ENCODE measurements at places on chromosomes 3 and 15.

- no peak for DNase-seq
Observed at GRCh38 chr3:17118771-17119170, 234.0 kb downstream of the PLCL2 start.

DNA sequence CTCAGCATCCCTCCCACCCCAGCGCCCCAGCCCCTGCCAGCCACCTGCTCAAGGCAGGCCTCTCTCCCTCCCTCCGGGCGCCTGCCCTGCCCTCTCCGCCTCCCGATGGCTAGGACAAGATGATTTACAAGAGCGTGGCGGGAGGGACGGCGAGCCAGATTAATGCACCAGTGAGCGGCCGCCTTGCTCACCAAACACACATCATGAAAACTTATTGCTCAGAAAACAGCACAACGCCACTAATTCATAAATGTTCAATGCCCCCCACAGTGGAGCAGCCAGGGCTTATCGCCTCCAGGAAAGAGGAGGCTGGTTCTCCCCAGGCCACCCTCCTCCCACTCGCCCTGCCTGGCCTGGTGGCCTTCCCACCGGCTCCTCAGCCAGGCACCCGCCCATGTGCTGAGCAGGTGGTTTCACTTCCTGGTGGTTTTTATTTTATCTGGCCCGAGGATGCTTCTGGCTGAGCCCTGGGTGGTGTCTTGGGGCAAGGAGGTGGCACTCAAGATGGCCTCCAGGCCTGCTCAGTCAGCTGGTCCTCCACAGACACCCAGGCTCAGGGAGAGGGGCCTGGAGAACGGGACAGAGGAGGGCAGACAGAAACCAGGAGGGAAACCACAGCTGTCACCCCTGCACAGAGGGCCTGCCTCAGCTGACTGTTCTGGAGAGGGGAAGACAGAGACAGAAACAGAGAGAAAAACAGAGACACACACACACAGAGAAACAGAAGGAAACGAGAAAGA lies 284.9 kb downstream of the UACA start:
- no peak for DNase-seq

DNA sequence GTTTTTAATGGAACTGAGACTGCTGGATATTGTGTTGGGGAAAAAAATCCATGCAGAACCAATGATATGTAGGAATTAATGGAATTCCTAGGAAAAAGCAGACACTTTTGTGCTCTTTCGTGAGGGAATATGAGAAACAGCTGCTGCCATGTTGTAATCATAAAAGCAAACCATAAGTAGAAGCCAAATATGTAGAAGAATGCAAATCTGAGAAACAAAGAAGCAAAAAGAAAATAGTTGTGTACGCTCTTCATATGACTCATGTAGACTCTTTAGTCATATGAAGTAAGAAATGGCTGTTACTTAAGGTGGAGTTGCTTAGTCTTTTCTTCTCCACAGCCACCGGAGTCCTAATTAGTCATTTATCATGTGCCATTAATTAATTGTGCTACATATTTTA lies 298.6 kb upstream of the ZNF717 start:
- no peak for DNase-seq

DNA sequence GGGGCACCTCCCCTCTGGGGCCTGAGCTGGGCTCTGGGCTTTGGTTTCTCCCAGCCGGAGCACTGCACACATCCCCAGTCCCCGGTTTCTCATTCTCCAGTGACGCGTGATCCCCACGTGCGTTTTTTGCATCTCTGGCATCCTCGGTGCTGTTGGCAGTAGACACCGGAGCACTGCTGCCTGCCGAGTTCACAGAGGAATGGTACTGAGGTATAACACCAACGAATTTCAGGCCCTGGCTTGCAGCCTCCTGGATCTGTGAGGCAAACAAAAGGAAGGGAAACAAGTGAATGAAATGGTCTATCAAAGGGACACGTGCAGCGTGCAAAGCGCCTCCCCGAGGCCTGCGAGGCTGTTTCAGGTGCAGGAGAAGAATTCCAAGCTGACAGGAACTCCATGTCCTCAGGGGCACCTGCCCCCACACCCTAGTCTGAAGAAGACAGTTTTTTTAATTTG lies 112.9 kb downstream of the OXNAD1 start:
- DNase-seq, result no peak

DNA sequence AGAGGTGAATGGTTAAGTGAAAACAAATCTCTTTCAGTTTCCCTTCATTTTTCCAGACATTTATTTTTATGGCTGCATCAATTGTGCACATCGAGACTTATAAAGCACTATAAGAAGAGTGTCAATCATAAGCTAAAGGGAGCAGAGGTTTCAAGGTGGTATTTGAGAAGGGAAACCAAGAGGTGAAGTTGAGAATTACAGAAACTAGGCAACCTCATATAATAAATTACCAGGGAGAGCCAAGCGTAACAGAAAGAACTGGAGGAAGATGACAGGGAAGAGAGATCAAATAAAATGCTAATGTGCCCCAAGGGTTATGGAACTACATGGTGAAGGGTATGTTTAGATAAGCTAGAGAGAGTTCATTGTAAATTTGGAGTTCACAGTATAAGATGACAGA lies 6.3 kb upstream of the CCDC54 start:
- no peak for DNase-seq

DNA sequence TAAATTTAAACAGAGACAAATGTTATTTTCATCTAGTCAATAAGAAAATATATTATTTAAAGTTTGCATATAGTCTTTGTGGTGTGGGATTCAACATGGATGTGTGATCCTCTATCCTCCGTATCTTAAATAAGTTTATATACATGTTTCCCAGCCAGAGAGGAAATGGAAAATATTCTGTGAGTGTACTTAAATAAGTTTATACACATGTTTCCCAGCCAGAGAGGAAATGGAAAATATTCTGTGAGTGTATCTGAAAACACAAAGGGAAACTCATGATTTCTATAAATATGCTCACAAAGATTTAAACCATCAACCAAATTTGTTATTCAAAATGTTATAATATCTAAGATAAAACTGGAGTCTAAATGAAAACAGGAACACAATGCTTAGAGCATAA lies 110.0 kb upstream of the MELTF start:
- DNase-seq, result no peak

DNA sequence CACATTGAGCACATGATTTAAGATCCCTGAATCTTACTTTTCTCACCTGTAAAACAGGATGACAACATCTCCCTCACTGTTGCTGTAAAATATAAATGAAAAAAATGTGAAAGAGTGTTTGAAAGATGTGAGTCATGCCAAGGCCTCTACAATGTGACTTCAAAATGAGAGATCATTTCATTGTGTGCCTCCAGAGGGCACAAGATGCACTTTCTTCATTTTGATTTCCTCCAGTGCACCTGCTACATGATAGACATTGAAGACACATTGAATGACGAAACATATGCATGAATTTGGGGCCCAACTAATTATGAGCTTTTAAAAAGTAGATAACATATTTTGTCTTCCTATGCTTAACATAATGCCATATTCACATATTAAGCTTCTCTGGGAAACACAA lies 170.3 kb downstream of the MOBP start:
- no peak for DNase-seq

DNA sequence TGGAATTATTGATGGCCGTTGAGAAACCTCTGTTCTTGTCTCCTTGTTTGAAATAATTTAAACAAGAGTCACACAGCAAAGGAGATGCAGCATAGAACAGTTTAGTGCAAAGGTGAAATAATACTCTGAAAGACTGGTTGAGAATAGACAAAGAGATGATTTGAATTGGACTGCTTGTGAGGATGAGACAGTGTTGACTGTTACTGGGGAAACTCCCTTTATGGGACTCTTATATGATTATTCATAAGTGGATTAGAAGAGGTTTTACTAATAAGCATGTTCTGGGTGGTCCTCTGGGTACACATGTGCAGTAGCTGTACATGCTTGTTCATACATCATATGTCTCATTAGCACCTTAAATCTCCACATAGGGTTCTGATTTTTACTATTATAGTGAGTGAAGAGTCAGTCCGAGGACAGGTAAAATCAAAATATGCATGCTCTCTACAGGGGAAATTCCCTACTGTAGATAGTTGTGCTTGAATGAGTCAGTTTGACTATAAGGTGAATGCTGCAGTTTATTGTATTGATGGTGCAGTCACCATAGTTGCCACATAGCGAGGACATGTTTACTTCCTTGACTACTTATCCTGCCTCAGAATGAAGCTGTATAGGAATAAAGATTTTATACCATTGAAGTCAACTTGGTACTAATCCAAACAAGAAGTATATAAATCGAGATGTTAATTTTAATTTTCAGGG lies 498.7 kb downstream of the CNTN6 start:
- no peak for DNase-seq

GRCh38 chr3:70753572-70753971 lies 441.1 kb upstream of the MDFIC2 start:
- DNase-seq, result no peak

DNA sequence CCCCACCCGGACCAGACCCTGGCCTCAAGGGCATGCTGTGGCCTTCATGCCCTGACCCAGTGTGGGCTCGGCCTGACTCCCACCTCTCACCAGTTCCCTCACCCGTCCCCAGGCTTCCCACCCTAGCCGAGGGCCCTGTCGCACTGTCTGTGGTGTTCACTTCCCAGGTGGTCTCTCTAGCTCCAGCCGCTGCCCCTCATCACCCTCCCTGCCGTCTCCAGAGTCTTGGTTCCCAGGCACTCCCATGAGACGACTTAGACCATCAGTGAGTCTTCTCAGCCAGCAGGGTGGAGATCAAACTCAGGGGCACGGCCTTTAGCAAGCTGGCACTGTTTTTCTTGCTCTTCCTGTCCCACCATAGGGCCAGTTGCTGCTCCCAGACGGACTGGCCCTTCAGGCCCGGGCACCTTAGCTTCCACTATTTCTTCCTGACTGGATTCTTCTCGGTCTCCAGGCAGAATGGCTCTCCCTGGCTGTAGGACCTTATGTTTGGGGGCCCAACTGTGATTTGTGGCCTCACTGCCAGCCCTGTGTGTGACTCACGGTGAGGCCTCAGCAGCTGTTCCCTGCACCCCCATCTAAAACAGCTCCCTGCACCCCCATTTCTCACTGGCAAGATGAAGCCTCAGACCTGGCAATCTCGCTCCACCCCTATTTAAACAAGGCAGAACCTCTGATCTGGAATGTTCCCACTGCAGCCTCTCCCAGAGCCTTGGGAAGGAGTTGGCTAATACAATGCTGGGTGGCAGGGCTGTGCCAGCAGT lies 9.4 kb upstream of the PCSK6 start:
- DNase-seq, result no peak
